ENCODE measurements at places on chromosomes 3 and 15.

DNA sequence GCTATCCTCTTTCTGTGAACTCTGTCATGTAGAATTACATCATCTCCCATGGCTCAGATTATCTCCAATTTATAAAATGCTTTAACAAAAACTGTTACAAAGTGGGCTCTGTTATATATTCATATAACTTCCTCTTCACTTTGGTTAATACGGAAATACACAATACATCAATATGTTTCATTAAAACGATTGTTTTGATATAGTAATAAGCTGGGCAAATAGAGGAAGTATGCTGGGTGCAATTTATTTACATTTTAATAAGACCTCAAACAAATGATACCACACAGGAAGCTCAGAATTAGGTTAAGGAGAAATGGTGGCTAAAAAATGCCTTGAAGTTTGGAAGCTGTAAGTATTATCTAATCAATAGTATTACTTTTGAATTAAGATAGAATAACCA is 331.0 kb downstream of the ZBTB20 start:
- no peaks in the 10 kb centered on the region for H3K27me3 ChIP-seq
- no peak overlapping the region for H3K27ac ChIP-seq
- H3K4me3 ChIP-seq, result no peak overlapping the region
- DNase-seq, result no peak
- H3K36me3 ChIP-seq, result no peaks in the 10 kb centered on the region

GRCh38 chr3:177713928-177714900 is 516.9 kb upstream of the TBL1XR1 start:
- no peaks in the 10 kb centered on the region for H3K36me3 ChIP-seq
- no peak overlapping the region for H3K4me3 ChIP-seq
- H3K27ac ChIP-seq, result no peak overlapping the region
- H3K4me1 ChIP-seq, result no peaks in the 10 kb centered on the region
- H3K27me3 ChIP-seq, result no peaks in the 10 kb centered on the region

DNA sequence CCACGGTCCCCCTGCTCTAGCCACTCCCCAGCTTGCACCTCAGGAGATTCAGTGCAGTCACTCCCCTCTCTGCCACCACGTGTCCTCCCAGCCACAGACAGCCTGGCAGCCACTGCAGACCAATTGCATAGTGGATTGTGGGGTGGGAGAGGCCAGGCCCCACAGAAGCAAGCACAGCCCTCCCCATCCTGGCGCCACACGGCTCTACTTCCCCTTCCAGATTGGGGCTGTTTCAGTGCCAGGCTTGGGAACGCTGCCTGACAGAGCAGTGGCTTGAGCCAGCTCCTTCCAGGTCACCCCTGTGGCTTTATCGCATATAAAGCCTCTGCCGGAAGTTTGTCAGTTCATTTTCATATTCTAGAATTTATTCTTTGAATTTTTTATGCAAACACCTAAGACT is 90.7 kb downstream of the TMEM266 start:
- H3K36me3 ChIP-seq, result no peaks in the 10 kb centered on the region
- no peak for DNase-seq
- H3K27me3 ChIP-seq, result peaks cover 15% of the 10 kb centered on the region
- H3K4me1 ChIP-seq, result peaks cover 4% of the 10 kb centered on the region

- H3K4me1 ChIP-seq, result peaks cover 13% of the 10 kb centered on the region
- no peak for DNase-seq
- H3K36me3 ChIP-seq, result peaks cover 28% of the 10 kb centered on the region
These were observed 60.3 kb downstream of the MAP6D1 start for GRCh38 chr3:183764847-183765731.
